Gastrocnemius medialis (tissue), 4 donors: ENCODE measurements at places on chromosomes 3 and 15.

GRCh38 chr3:128217702-128218547 lies 64.6 kb downstream of the EEFSEC start:
- no peaks in the 10 kb centered on the region for H3K36me3 ChIP-seq
- H3K27me3 ChIP-seq: no peaks in the 10 kb centered on the region
- DNase-seq: no peak
- H3K4me3 ChIP-seq: no peak overlapping the region
- no peak overlapping the region for H3K27ac ChIP-seq

- H3K4me3 ChIP-seq: no peak overlapping the region
- no peaks in the 10 kb centered on the region for H3K27me3 ChIP-seq
- peaks cover 9% of the 10 kb centered on the region for H3K36me3 ChIP-seq
- peaks cover 49% of the 10 kb centered on the region for H3K4me1 ChIP-seq
- no peak for DNase-seq
Measured at GRCh38 chr3:14440168-14440518, 37.7 kb downstream of the SLC6A6 start.

GRCh38 chr3:161474741-161475140 lies 21.9 kb upstream of the OTOL1 start:
- H3K36me3 ChIP-seq: no peaks in the 10 kb centered on the region
- no peak overlapping the region for H3K4me3 ChIP-seq

- H3K27me3 ChIP-seq: no peaks in the 10 kb centered on the region
- H3K36me3 ChIP-seq: no peaks in the 10 kb centered on the region
Measured at GRCh38 chr3:20462723-20463122, 276.7 kb upstream of the SGO1 start.

DNA sequence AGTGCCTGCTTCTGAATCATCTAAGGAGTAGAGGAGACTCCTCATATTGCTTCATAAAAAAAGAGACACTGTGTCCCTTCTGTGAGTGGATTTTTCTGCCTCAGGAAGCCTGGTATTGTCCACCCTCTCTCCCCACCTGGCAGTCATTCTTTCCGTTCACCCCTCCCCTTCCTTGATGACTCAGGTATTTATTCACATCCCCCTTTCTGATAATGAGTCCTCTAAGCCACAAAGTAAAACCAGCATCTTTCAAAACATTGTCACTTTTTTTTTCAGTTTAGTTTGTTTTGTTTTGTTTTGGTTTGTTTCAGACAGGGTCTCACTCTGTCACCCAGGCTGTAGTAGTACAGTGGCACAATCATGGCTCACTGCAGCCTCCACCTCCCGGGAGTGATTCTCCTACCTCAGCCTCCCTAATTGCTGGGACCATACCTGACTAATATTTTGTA lies 65.2 kb upstream of the UBE2E1 start:
- H3K27ac ChIP-seq: peak overlapping the region; percentile 85
- DNase-seq: peak; percentile 19
- H3K27me3 ChIP-seq: no peaks in the 10 kb centered on the region
- no peaks in the 10 kb centered on the region for H3K36me3 ChIP-seq
- H3K4me1 ChIP-seq: peaks cover 23% of the 10 kb centered on the region
- no peak overlapping the region for H3K4me3 ChIP-seq

DNA sequence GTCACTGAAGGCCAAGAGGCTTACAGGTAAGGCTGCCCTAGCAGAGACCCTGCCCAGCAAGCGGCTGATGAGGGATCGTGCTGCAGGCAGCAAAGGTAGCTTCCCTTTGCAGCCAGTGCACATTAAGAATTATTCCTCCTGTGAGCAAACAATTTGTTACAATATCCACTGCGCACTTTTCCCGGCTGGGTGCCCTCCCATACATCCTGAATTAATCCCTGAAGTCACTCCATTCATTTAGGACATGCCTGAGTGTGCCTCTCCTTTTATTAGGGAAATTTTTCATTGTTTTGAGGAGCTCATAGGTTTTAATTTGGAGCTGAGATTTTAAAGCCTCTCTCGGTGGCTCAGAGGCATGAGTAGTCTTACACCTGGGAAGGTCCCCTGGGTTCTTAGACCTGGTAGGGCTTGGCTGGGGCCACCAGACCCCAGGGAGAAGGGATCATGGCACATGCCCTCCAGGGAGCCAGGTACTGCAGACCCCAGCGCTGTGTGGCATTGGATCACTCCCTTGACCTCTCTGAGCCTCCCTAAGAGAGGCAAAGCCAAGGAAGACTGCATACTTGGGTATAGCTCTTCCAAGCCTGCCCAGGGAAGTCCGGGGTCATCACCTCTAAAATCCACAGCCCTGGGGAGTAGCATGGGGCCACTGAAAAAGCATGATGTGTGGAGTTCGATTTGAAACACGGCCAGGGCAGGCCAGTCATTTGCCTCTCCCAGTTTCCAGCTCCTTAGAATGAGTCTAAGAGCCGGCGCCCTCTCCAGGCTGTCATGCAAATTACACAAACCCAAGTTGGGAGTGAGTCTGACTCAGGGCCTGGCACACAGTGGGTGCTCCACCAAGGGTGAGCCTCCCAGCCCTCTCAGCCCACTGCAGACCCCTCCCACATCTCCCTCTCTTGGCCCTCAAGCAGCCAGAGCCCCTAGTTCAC lies 151.9 kb upstream of the LINGO1 start:
- no peaks in the 10 kb centered on the region for H3K4me1 ChIP-seq
- no peak overlapping the region for H3K27ac ChIP-seq
- H3K36me3 ChIP-seq: no peaks in the 10 kb centered on the region
- H3K27me3 ChIP-seq: no peaks in the 10 kb centered on the region

DNA sequence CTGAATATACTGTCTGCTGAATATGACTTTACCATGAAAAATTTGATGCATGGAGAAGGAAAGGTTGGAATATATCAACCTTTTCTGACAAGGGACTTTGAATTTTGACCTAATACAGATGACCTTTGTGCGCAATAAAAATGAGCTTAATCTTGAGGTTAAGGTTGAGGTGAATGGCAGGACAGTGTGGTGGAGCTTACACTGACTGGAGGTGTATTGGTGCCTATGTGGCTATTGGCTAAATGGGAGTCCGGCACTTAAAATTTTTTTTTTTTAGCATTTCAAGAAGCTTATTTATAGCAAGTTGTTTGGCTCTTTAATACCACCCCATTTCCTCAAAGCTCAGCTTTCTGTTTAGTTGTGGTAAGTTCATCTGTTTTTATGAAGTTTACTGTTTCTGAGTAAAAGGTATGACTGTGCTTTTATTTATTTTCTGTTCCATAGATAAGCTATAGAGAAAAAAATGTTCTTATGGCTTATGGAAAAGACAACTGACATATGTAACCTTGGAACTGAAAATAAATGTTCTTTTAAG lies 15.2 kb downstream of the CDIN1 start:
- peaks cover 40% of the 10 kb centered on the region for H3K4me1 ChIP-seq
- H3K27me3 ChIP-seq: no peaks in the 10 kb centered on the region
- H3K27ac ChIP-seq: no peak overlapping the region
- no peaks in the 10 kb centered on the region for H3K36me3 ChIP-seq

DNA sequence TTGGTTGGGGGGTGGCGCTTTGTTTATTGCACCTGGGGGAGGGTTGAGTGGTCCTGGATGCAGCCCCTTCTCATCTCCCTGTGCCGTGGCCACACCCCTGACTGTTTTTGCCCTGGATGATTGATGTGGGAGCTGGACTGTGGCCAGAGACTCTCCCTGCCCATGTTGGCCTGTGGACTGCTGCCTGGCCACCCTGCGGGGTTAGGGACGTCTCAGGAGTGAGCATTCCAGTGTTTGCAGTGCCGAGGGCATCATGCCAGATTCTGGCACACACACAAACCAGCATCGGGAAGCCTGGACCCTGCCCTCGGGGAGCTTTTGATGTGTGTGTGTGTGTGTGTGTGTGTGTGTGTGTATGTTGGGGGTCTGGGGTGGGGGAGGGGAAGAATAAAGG lies 15.8 kb downstream of the APBA2 start:
- no peaks in the 10 kb centered on the region for H3K36me3 ChIP-seq
- no peak overlapping the region for H3K27ac ChIP-seq
- no peaks in the 10 kb centered on the region for H3K27me3 ChIP-seq

DNA sequence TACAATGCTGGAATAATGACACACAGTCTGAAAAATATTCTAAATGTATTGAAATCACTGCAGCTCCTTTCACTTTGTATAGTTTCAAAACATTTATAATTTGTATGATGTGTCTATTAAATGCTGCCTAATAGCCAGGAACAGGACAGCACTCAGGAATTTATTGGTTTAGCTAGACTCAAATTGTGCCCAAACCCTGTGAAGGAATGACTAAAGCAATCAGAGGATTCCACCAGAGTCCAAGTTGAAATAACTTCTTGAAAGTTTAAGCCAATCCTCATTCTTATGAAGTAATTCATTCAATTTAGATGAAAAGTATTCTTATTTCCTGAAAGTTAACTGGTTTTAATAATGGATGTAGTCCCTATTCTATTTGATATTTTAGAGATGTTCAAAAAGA lies 267.0 kb downstream of the ZMAT3 start:
- H3K27me3 ChIP-seq: no peaks in the 10 kb centered on the region
- no peak overlapping the region for H3K27ac ChIP-seq
- DNase-seq: no peak
- H3K4me3 ChIP-seq: no peak overlapping the region

- peak overlapping the region; percentile 38 for H3K4me3 ChIP-seq
- DNase-seq: no peak
- peak overlapping the region; percentile 74 for H3K27ac ChIP-seq
- no peaks in the 10 kb centered on the region for H3K36me3 ChIP-seq
- H3K27me3 ChIP-seq: no peaks in the 10 kb centered on the region
- peaks cover 23% of the 10 kb centered on the region for H3K4me1 ChIP-seq
Measured at GRCh38 chr3:150083655-150084042, 113.0 kb upstream of the PFN2 start.

- no peak overlapping the region for H3K27ac ChIP-seq
- DNase-seq: peak; percentile 26
- H3K36me3 ChIP-seq: no peaks in the 10 kb centered on the region
Measured at GRCh38 chr3:55615694-55616295, 128.7 kb upstream of the WNT5A start.

- H3K27ac ChIP-seq: no peak overlapping the region
- no peaks in the 10 kb centered on the region for H3K4me1 ChIP-seq
- H3K36me3 ChIP-seq: peaks cover 7% of the 10 kb centered on the region
- no peak for DNase-seq
- no peaks in the 10 kb centered on the region for H3K27me3 ChIP-seq
Measured at GRCh38 chr3:189735913-189736312, 104.7 kb downstream of the TP63 start.

DNA sequence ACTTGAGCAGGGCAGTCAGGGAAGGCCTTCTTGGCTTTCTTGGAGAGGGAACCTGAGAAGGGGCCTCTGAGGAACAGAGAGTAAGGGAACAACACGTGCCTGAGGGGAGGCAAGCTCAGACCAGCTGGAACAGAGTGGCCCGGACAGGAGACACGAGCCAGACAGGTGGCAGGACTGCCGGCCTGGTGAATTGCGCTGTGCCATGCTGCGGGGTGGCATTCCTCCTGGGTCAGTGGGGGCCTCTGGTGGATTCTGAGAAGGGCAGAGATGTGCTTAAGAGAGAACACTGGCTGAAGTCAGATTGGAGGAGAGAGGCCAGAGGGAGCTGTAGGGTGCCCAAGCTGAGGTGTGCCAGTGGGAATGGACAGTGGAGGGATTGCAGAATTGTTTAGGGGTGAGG lies 4.9 kb downstream of the CHAC1 start:
- peak overlapping the region; percentile 99 for H3K27ac ChIP-seq
- peaks cover 27% of the 10 kb centered on the region for H3K4me1 ChIP-seq
- peak; percentile 97 for DNase-seq

GRCh38 chr3:71316066-71316777 lies 267.3 kb downstream of the FOXP1 start:
- DNase-seq: no peak
- H3K27ac ChIP-seq: no peak overlapping the region
- no peak overlapping the region for H3K4me3 ChIP-seq
- H3K27me3 ChIP-seq: no peaks in the 10 kb centered on the region
- no peaks in the 10 kb centered on the region for H3K36me3 ChIP-seq
- H3K4me1 ChIP-seq: peaks cover 5% of the 10 kb centered on the region

GRCh38 chr3:104669083-104669482 lies 697.6 kb upstream of the ALCAM start:
- no peaks in the 10 kb centered on the region for H3K36me3 ChIP-seq
- no peaks in the 10 kb centered on the region for H3K4me1 ChIP-seq
- H3K27me3 ChIP-seq: no peaks in the 10 kb centered on the region
- DNase-seq: no peak
- no peak overlapping the region for H3K27ac ChIP-seq
- H3K4me3 ChIP-seq: no peak overlapping the region

DNA sequence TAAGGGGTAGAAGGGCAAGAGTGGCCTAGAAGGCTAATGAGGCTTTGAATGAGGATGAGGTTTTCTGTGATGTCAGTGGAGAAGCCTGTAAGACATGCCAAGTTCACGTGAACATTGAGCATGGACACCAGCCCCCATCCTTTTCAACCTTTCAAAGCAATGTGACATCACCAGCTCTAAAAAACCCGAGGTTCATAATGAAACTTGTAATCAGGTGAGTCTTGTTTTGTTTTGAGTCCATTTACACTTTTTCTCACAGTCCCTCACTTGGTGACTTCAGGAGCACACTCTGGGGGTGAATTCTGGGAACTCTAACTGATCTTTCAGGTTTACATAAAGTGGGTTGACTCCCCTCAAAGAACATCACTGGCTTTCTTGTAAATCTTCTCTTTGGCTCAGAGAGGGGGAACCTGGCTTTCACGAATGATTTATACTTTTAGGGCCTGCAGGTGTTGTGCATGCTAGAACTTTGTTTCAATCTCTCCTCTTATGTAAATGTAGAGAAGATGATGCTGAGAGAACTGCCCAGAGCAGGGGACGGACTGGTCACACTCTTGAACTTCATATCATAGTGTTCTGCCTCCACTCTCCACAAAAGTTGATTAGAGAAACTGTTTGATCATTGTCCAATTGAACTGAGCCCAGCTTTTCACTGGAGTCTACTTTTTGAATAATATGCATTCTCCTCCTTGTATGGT lies 224.7 kb upstream of the SATB1 start:
- no peak for DNase-seq
- H3K27me3 ChIP-seq: no peaks in the 10 kb centered on the region
- H3K4me3 ChIP-seq: no peak overlapping the region
- H3K36me3 ChIP-seq: no peaks in the 10 kb centered on the region

DNA sequence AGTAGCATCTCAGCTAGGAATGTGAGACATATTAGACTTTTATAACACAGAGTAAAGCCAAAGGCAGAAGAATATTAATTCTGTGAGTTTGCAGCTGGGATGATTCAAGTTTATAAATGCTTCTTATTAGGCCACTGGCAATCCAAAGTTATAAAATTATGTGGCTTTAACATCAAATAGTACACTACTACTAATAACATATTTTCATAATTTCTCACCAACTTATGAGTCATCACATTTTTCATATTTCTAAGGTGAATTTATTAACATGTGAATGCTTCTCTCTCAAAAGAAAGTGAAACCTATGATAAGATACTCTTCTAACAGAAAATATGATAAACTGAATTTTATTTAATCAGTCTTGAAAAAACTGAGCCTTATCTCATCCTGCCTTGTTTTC lies 1348.2 kb upstream of the ALCAM start:
- H3K36me3 ChIP-seq: no peaks in the 10 kb centered on the region
- no peaks in the 10 kb centered on the region for H3K27me3 ChIP-seq
- H3K4me1 ChIP-seq: no peaks in the 10 kb centered on the region
- no peak overlapping the region for H3K4me3 ChIP-seq

GRCh38 chr3:81214631-81215030 lies 546.8 kb downstream of the GBE1 start:
- H3K36me3 ChIP-seq: no peaks in the 10 kb centered on the region
- no peaks in the 10 kb centered on the region for H3K4me1 ChIP-seq
- no peak for DNase-seq
- no peaks in the 10 kb centered on the region for H3K27me3 ChIP-seq
- no peak overlapping the region for H3K27ac ChIP-seq
